ENCODE measurements at places on chromosomes 5 and 9.

GRCh38 chr5:99025298-99026045 lies 96.7 kb upstream of the CHD1 start:
- no peak for DNase-seq

DNA sequence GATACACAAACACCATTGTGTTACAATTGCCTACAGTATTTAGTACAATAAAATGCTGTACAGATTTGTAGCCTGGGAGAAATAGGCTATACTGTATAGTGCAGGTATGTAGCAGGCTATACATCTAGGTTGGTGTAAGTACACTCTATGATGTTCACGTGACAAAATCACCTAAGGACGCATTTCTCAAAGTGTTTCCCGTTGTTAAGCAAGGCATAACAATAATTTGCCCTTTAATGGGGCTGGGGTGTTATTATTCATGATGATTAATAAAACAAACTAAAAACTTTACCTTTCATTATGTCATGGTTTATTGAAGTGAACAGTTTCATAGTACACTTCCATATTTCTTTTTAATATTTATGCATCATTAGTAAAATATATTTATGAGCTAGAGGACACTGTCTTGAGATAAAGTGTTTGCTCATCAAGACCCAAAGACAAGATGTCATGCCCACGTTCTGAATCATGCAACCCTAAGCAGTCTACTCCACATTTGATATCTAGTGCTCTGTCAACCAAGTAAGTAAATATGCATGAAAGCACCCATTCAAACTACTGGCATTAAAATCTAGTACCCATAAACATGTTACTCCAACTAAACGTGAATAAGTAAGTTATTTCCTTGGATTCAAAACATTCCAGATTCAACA lies 220.5 kb downstream of the NR2F1-AS1 start:
- no peak for DNase-seq

GRCh38 chr9:107260437-107261081 lies 22.5 kb upstream of the RAD23B start:
- DNase-seq = no peak

GRCh38 chr5:84017523-84018172 lies 297.0 kb upstream of the HAPLN1 start:
- no peak for DNase-seq

- no peak for DNase-seq
These were observed 136.4 kb upstream of the TBC1D2 start for GRCh38 chr9:98391867-98392266.

- no peak for DNase-seq
These were observed 1.5 kb upstream of the CFAP77 start for GRCh38 chr9:132408521-132408920.

- no peak for DNase-seq
These were observed 29.6 kb downstream of the MLLT3 start for GRCh38 chr9:20592673-20593072.
